ENCODE measurements at places on chromosomes 1 and 21. TPM values are rescaled to one million over a fixed set of nuclear protein-coding genes. Genes with fewer than 3 reads are reported as not detected.

DNA sequence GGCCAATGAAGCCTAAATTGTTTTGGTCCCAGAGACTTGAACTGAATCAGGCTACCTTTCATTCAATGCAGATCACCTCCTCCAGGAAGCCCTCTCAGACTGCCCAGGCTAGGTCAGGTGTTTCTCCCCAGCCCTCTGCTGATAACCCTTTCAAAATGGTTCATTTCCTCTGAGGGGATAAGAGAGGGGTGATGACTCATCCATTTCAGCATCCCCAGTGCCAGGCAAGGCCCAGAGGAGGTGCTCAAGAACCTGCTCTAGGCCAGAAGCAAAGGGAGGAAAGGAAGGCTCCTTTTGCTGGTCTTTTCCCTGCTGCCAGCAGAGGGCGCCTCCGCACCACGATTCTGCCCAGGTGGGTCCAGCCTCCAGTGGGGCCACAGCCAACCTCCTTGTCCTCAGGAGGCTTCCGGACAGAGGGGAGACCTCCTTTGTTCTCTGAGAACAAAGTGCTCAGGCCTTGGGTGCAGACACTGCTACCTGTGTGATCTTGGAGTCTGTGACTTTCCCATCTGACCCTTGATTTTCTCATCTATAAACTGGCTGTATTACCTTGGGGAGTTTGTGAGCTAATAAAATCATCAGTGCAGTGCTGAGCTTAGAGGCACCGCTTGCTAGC is 45.3 kb upstream of the ARHGEF10L start:
- peak; percentile 82 for DNase-seq

GRCh38 chr1:90730243-90731022 is 13.3 kb upstream of the BARHL2 start:
- no peak for DNase-seq

DNA sequence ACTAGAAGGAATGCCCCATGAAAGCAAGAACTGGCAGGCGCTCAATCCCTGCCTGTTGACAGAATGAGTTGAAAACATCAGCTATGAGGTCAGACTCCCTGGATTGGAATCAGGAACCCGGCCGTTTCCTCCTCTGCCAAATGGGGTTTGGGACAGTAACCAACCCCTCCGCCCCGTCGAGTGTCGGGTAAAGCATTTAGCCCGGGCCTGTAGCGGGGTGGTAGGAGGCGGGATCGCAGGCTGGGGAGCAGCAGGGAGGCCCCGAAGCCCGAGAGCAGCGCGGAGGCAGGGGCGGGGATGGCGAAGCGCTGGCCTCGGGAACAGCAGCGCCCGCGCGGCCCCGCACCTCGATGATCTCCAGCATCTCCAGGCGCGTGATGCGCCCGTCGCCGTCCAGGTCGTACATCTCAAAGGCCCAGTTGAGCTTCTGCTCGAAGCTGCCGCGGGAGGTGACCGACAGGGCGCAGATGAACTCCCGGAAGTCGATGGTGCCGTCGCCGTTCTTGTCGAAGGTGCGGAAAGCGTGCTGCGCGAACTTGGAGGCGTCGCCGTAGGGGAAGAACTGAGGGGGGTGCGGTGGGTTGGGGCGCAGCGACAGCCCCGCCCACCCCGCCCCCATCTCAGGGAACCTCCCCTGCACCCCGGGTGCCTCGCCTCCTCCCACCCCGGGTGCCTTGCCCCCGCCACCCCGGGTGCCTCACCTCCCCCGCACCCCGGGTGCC is 7.5 kb downstream of the HPCAL4 start:
- DNase-seq: no peak

GRCh38 chr1:58923090-58923470 is 139.2 kb upstream of the JUN start:
- DNase-seq: no peak

- DNase-seq: no peak
These were observed 3.7 kb downstream of the SCMH1 start for GRCh38 chr1:41238311-41238988.

DNA sequence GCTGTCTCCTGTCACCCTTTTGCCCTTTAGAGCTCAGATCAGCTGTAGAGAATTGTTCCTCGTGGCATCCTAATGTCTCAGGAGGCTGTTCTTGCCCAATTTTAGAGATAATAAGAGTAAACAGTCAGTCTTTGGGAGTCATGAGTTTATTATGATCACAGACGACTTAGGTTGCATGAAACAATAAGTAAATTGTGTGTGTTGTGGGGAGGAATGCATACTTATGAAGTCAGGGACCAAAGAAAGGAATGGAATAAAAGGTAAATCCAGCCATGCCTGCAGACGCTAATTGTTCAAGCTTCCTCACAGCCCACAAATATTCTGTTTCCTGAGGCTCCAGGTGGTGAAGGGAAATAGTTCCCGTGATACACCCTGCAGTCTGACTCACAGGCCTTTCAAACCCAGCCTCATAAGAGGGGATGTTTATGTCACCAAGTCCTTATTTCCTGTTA is 897 bp downstream of the EPHX4 start:
- DNase-seq: no peak

- peak; percentile 33 for DNase-seq
These were observed 54.6 kb downstream of the MATN1 start for GRCh38 chr1:30668546-30669327.

DNA sequence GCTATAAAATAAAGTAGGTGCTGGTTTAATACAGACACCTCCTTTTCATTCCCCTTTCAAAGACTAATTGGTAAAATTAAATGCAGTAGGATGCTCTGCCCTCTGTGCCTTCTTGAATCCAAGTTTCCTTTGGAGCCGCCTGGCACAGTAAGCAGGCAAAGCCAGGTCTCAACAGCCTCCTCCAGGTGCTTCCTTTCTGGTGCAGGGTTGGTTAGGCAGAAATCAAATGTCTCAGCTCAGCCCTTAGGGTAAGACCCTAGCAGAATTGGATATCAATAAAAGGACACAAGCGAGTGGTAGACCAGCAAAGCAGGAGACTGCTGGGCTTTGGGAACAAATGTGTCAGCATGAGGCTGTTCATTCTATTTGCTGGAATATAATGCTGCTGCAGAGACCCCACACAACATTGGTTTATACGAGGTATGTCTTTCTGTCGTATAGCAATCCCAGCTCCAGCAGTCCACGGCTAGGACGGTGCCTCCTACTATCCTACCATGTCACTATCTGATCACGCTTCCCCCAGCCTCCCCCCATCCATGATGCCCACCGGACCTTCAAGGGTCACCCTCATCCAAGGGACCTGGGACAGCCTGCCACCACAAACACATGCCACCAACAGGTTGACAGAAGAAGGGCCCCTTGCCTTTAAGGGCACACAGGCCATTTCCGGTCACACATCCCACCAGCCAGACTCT is 58.4 kb downstream of the CAPN2 start:
- DNase-seq: no peak

GRCh38 chr1:24022581-24023361 is 42.6 kb upstream of the SRSF10 start:
- no peak for DNase-seq

KRTAP27-1 gene
- polyA plus RNA-seq: not detected

TFAP2E gene
- polyA plus RNA-seq: 0.17 TPM

SPRR1B gene
- not detected for polyA plus RNA-seq

KRTAP21-2 gene
- polyA plus RNA-seq: not detected

PIK3CD gene
- 1.9 TPM for polyA plus RNA-seq

ELOA gene
- 30.0 TPM for polyA plus RNA-seq

ANGPTL3 gene
- polyA plus RNA-seq: not detected

Data from heart left ventricle (tissue), 16 donors.